ENCODE measurements at places on chromosomes 2 and 18. TPM values are rescaled to one million over a fixed set of nuclear protein-coding genes. Genes with fewer than 3 reads are reported as not detected.

ALKAL2 gene
- 0.95 TPM for total RNA-seq

ARHGAP15 gene
- not detected for total RNA-seq

STON1 gene
- 9.5 TPM for total RNA-seq

NETO1 gene
- total RNA-seq = 3.6 TPM

TDRD15 gene
- not detected for total RNA-seq

DIPK1C gene
- total RNA-seq = not detected

GKN2 gene
- not detected for total RNA-seq

PPP4R3B gene
- 31.1 TPM for total RNA-seq

ERICH2 gene
- 1.5 TPM for total RNA-seq
